ENCODE measurements at places on chromosomes 5 and 9.
A peak's percentile ranks its signal among the peaks of the same experiment; 100 is the strongest.

DNA sequence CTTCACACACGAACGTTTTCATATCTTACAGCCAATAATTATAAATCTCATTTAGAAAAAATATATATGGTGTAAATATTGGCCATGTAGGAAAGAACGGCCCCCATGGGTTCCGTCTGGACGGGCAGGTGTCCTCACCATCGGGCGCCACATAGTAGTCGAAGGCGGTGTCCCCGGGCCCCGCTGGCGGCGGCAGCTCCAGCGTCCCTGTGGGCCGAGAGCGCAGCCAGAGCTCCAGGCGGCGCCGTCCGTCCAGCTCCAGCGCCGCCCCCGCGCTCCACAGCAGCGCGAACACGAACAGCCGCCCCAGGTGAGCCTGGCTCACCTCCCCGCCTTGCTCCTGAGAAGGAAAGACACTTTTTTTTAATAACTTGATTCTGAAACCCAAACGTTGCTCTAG lies 134.6 kb downstream of the DNAH5 start:
- DNase-seq: no peak

DNA sequence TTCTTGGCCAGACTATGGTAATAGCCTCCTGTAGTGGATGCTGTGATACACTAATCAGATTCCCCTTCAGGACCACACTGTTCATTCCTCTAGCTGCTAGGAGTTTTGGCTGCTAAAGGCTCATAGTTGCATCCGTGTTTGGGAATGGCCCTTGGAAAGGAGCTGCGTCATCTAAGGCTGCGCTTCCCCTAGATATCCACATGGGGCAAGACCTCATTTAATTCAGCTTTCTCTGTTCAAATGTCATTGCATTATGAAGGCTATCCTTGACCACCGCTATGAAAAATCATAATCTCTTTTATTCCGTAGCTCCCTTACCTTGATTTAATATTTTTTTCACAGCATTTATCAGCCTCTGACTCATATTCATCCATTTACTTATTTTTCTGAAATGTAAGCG lies 258.3 kb upstream of the NR4A3 start:
- DNase-seq: no peak

DNA sequence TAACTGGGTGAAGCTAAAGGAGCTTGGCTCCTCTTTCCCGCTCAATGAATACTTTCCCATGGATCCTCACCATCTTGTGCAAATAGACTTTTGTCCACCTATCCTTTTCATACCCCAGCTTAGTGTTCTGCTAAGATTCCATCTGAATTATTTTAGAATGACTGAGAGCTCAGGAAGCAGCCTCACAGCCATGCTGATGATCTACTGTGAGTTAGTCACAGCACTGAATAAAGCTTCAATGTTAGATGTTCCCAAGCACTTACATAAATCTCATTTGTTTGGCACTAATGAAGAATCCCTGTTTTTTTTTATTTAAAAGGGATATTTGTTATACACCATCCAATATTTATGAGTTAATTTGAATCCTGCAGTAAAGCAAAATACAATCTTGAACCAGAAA lies 317.6 kb upstream of the TRPC7 start:
- DNase-seq: no peak

DNA sequence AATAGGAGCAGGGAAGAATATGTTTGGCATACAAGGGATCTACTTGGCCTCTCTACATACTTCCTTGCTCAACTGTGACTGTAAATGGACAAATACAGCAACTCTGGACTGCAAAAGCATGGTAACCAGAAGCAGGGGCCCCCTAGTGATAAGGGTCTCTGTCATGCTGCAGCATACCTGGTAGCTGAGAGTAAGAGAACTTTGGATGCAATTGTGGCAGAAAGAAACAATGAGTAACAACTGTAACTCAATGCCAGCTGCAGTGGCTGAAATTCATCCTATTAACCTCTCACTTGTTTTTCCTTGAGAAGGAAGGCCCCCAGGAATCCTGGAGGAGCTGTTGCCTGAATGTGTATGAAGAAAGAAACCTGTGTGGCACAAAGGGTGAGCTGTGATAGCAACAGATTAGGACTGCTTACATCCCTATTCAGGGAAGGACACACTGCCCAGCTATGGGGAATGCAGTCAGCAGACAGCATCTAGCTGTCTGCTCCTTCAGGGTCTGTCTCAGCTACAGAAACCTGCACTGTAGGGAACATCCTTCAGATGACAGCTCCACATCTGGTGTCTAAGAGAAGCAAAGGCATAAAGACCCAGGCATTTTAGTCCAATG lies 468.1 kb upstream of the ACTBL2 start:
- peak; percentile 28 for DNase-seq

DNA sequence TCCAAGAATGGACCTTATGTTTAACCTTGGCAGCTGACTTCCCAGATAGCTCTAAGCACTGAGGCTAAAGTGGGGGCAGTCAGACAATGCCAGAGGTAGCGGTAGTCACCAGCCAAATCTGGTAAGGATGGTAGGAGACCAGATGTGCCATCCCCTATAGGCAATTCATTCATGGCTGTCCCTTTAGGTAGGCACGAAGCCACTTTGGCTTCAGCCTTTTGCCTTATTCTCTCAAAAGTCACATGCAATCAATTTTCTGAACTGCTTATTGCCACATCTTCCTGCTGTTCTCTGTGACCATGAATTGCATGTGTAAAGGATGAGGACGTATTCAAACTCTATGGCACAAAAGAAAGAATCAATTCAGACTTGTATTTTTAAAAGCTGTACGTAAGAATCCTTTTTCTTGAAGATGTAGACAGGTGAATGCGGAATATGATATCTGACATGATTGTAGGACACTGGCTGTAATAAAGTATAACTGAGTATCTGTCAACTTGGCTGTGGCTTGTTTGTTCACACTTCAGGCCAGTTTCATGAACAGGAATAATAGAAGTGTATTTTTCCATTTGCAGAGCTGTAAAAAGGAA lies 611.7 kb downstream of the NR2F1-AS1 start:
- no peak for DNase-seq

GRCh38 chr9:134611046-134611445 lies 30.6 kb upstream of the COL5A1 start:
- no peak for DNase-seq

DNA sequence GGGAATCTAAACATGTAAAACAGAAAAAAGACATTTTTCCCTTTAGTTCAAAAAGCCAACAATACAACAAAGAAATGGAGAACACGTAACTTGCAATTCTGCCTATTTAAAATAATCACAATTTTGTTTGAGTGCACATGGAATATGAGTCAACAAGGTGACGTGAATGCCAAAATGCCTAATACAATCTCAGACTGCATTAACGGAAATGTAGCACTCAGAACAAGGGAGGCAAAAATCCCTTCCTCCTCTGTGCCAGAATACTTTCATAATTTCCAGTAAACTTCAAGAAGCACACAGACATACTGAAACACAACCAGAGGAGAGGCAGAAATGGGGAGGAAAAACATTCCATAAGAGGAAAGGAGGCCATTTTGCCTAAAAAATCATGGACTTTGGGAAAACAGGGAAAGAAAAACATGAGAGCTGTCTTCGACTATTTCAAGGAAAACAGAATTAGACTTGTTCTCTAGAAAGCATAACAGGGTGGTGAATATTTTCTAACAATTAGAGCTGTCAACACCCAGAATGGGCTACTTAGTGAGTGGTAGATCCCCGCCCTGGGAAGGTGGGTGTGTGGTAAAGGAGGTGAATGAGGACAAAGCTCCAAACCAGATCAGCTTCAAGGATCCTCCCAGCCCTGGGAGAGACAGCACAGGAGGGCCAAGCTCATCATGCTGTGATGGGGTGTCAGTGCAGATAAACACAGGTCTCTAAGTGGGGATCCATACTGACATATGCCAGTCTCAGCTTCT lies 48.2 kb downstream of the ABCA1 start:
- no peak for DNase-seq

DNA sequence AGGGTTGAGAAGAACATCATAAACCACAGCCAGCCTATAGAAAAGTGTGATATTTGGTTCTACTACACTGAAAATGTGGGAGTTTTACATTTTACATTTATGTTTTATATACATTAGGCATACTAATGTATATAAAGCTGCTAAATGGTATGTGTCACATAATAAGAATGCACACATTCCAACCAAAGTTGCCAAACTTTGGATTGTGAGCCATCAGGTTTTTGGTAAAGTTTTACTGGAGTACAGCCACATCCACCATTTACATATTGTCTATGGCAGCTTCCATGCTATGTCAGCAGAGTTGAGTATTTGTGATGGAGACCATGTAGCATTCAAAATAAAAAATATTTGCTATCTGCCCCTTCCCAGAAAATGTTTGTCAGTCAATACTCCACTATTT lies 23.1 kb upstream of the TARS1 start:
- DNase-seq: no peak

- DNase-seq: no peak
These were observed 25.2 kb upstream of the PITX1 start for GRCh38 chr5:135059000-135059923.

DNA sequence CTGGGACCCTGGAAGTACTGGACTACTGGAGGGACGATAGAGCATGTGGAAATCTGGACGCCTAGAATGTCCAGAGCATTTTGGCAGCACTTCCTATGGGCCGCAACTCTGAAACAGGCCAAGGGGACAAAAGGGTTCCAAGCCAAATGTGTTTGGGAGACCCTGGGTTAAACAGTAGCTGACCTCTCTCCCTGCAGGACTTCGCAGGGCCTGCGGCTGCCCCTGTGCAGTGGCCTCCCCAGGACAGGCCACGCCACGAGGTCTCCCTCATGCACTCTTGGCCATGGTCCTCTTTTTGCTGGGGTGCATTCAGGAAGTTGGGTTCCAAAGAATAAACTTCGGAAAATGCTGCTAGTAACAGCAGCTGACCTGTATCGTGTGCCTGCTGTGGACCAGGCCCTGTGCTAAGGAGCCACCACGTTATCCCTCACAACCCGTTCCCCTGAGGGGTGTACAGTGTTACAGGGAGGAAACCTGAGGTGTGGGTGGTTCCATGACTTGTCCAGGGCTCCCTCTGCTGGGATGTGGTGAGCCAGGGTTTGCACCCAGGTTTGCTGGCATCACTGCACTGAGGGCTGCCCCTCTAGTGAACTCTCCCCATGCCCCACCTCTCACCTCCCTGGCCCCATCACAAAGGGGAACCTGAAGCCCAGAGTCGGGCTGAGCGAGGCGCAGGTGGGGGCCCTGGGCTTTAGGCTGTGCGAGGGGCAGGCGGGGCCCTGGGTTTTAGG lies 79.4 kb downstream of the AMBP start:
- no peak for DNase-seq

GRCh38 chr5:58582019-58582802 lies 664 bp upstream of the RAB3C start:
- DNase-seq: no peak

- no peak for DNase-seq
These were observed 152.1 kb downstream of the UNC13B start for GRCh38 chr9:35313916-35314315.

DNA sequence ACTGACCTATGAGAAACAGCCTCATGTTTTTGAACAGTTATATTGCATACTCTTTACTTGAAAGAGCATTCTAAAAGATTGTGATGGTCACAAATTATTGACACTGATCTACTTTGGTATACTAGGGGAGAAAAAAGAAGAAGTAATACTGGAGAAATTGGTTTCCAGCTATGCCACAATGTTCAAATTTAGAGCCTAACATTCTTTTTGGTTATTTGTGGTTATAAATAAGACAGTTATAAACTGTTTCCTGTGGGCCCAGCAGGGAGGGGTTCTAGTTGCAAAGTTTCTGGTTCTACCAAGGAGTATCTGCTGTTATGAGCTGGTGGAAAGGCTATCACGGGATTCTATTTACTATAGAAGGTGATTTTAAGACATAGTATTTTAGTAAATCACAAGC lies 4.8 kb downstream of the CWC27 start:
- DNase-seq: no peak

DNA sequence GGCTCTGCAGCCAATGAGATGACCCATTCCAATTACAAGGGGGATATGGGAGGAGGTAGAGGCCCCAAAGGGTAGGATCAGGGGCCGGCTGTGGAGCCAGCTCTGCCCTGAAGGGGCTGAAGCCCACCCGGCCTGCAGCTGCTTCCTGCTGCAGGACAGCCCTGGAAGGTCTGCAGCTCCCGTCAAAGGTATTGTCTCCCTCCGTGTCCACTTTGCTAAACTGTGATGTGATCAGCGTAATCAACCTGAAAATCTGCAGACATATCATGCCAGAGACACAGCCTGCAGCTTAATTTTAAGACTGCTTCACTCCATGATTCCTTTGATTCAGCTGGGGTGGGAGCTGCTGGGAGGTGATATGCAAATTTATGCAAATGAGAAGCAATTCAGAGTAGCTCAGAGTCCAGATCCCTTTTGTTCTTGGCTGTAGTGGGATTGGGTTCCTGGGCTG lies 90.7 kb downstream of the GADD45G start:
- peak; percentile 48 for DNase-seq

DNA sequence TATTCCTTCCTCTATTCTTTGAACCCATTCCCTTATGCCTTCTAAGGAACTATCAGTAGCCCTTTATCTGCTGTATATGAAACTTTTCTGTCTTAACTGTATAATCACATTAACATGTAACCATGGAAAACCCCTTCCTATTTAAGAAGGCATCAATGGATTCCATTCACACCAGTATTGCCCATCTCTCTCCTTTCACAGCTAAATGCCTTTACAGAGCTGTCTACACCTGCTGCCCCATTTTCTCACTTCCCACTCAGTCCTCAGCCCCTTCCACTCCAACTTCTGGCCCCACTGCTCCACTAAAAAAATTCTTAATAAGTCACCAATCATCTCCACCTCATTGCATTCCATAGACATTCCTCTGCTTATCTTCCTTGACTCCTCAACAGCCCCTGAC lies 50.8 kb downstream of the SEC61B start:
- DNase-seq: no peak

GRCh38 chr9:89109666-89110065 lies 69.0 kb downstream of the SHC3 start:
- DNase-seq: no peak

- DNase-seq: peak; percentile 28
These were observed 466.1 kb downstream of the TLR4 start for GRCh38 chr9:118170032-118170955.

- no peak for DNase-seq
These were observed 93.9 kb downstream of the SNX18 start for GRCh38 chr5:54611290-54611951.

GRCh38 chr9:93675336-93676150 lies 99.2 kb downstream of the PHF2 start:
- DNase-seq: no peak

DNA sequence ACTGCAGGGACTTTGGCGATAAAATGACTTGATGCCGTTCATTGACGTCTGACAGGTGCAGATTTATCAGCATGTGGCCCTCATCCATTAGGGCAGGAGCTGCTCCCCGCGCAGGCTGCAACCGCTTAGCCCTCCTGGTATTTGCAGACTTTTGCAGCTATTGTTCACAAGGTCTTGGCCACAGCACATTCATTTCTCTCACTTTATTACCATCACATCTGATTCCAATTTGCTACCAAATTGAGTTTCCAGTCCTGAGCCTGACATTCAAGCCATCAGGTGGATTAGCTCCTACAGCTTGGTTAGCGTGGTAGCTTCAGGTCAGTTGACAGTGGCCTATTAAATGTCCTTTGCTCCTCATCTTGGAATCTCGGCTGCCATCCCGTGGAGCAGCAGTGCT lies 299.2 kb downstream of the CD180 start:
- no peak for DNase-seq

- no peak for DNase-seq
These were observed 178.5 kb upstream of the EGFLAM start for GRCh38 chr5:38079620-38080402.

- DNase-seq: no peak
These were observed 324.5 kb downstream of the SLIT3 start for GRCh38 chr5:168976311-168976970.
